ENCODE measurements at places on chromosomes 5 and 9. TPM values are rescaled to one million over a fixed set of nuclear protein-coding genes. Genes with fewer than 3 reads are reported as not detected.

ABLIM3 gene
- total RNA-seq = 3.9 TPM

DNA sequence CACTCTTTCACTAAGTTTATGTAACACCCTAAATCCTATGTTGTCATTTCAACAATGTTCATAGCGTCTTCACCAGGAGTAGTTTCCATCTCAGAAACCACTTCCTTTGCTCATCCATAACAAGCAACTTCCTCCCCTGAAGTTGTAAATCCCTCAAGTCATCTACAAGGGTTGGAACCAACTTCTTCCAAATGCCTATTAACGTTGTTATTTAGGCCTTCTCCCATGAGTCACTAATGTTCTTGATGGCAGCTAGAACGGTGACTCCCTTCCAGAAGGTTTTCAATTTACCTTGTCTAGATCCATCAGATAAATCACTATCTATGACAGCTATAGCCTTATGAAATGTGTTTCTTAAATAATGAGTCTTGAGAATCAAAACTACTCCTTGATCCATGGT is 73.3 kb upstream of the TARS1 start:
- no peaks in the 10 kb centered on the region for H3K36me3 ChIP-seq
- DNase-seq = no peak
- no peaks in the 10 kb centered on the region for H3K27me3 ChIP-seq
- no peak overlapping the region for H3K4me3 ChIP-seq

- H3K27me3 ChIP-seq = no peaks in the 10 kb centered on the region
- H3K27ac ChIP-seq = no peak overlapping the region
- no peak overlapping the region for H3K4me3 ChIP-seq
- H3K36me3 ChIP-seq = no peaks in the 10 kb centered on the region
- H3K4me1 ChIP-seq = no peaks in the 10 kb centered on the region
Measured at GRCh38 chr5:109003928-109004327, 256.2 kb downstream of the FER start.

DNA sequence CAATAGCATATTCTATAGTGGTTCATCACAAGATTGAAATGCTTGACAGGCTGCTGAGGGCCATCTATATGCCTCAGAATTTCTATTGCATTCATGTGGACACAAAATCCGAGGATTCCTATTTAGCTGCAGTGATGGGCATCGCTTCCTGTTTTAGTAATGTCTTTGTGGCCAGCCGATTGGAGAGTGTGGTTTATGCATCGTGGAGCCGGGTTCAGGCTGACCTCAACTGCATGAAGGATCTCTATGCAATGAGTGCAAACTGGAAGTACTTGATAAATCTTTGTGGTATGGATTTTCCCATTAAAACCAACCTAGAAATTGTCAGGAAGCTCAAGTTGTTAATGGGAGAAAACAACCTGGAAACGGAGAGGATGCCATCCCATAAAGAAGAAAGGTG is 43.8 kb downstream of the GCNT1 start:
- H3K36me3 ChIP-seq = no peaks in the 10 kb centered on the region
- H3K4me1 ChIP-seq = no peaks in the 10 kb centered on the region
- no peak for DNase-seq
- H3K27ac ChIP-seq = no peak overlapping the region
- H3K27me3 ChIP-seq = no peaks in the 10 kb centered on the region

ANKRD18B gene
- not detected for total RNA-seq

GRCh38 chr9:82757924-82758323 is 305.0 kb downstream of the RASEF start:
- no peak overlapping the region for H3K4me3 ChIP-seq
- H3K36me3 ChIP-seq = no peaks in the 10 kb centered on the region
- H3K4me1 ChIP-seq = no peaks in the 10 kb centered on the region
- H3K27ac ChIP-seq = no peak overlapping the region
- DNase-seq = no peak
- H3K27me3 ChIP-seq = no peaks in the 10 kb centered on the region
